ENCODE measurements at places on chromosomes 7 and 10.

- DNase-seq = no peak
Measured at GRCh38 chr10:27911539-27911938, 87.3 kb downstream of the ODAD2 start.

- DNase-seq = no peak
Measured at GRCh38 chr10:97280783-97281182, 11.7 kb downstream of the ARHGAP19 start.

DNA sequence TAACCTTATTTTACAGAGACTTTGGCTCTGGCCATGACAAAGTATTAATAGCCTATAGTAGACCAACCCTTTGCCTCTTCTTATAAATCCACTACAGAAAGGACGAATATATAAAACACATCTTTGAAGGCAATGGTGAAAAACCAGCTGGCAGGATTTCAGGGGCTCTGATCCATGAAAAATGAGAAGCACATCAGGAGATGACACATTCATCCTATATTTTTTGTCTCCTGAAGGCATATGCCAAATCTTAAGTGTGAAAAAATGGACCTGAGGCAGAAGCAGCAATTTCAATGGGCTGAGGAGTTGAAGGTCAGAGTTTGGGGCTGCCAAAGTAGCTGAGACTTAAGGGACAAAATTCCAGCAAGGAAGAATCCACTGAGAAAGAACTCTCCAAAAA, 14.4 kb downstream of the RNF216 start:
- DNase-seq = no peak

GRCh38 chr7:42673951-42674350, 237.9 kb downstream of the C7orf25 start:
- DNase-seq = no peak

DNA sequence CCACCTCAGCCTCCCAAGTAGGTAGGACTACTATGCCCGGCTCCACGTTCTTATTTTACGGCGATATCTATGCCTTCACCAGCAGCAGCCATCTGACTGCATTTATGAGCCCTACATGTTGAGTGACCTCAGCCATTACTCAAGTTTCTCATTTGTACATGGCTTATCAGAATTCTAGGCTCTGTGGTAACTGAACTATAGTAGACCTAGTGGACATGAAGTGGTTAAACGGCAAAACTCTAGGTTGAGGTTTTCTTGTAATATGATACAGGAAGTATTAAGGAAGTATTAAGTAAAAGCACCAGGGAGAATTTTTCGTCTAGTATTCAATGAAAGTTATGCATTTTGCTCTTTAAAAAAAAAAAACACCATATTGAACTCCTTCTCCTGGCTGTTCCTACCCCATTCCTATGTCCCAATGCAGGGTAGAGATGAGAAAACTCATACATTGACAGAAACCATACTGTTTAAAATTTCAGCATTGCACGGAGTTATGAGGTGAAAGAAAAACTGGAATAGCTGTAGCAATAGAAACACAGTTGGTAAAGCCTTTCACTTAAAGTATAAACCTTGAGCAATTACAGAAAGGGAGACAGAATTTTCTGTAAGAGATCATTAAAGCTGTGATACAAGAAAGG, 39.8 kb upstream of the EPC1 start:
- DNase-seq = no peak

DNA sequence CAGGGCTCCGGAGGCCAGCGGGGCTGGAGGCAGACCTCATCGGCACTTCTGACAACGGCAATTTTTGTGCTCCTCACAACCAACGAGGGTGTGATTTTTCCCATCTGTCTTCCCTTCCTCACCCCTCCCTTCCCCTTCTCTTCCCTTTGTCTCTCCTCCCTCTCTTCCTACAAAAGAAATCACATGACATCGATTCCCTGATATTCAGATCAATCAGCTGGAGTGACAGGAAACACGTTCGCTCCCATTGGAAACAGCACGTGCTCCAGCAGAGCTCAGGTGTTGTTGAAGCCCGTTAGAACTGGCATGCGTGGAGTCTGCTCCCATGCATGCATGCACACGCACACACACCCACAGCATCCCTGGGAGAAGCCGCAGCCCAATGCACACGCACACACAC, 222.4 kb downstream of the PTPRN2 start:
- no peak for DNase-seq

GRCh38 chr7:83782628-83783027, 133.7 kb upstream of the SEMA3E start:
- no peak for DNase-seq

All from T-helper 22 cell (primary cell).